Left lung (tissue), 14 donors: ENCODE measurements at places on chromosomes 7 and 10. TPM values are rescaled to one million over a fixed set of nuclear protein-coding genes. Genes with fewer than 3 reads are reported as not detected.

DNA sequence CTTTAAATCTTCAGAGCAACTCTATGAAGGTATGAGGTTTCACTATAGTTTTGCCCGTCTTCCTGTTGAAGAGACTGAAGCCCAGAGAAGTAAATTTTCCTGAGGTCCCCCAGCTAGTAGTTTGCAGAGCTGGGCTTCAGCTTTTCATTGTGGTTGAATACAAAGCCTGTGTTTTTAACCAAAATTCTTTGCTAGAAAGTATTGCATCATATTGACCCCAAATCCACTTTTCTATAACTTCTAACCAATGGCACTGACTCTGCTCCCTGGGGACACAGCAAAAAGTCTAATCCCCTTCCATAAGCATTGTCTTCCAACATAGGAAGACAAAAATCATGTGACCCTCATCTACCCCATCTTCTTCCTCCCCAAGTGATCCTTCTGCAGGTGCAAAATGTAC lies 93.0 kb downstream of the KCNMA1 start:
- no peak for DNase-seq

CTNNA3 gene
- total RNA-seq = not detected

GRCh38 chr10:29132551-29133111 lies 156.2 kb upstream of the LYZL1 start:
- no peak for DNase-seq

- no peak for DNase-seq
Observed at GRCh38 chr7:48365010-48365409, 193.8 kb downstream of the ABCA13 start.

GRCh38 chr7:6158424-6159096 lies 113.9 kb downstream of the CYTH3 start:
- no peak for DNase-seq

- DNase-seq = no peak
Observed at GRCh38 chr10:62108759-62109586, 159.7 kb downstream of the RTKN2 start.

GRCh38 chr10:50469778-50470193 lies 154.0 kb downstream of the SGMS1 start:
- no peak for DNase-seq

DNA sequence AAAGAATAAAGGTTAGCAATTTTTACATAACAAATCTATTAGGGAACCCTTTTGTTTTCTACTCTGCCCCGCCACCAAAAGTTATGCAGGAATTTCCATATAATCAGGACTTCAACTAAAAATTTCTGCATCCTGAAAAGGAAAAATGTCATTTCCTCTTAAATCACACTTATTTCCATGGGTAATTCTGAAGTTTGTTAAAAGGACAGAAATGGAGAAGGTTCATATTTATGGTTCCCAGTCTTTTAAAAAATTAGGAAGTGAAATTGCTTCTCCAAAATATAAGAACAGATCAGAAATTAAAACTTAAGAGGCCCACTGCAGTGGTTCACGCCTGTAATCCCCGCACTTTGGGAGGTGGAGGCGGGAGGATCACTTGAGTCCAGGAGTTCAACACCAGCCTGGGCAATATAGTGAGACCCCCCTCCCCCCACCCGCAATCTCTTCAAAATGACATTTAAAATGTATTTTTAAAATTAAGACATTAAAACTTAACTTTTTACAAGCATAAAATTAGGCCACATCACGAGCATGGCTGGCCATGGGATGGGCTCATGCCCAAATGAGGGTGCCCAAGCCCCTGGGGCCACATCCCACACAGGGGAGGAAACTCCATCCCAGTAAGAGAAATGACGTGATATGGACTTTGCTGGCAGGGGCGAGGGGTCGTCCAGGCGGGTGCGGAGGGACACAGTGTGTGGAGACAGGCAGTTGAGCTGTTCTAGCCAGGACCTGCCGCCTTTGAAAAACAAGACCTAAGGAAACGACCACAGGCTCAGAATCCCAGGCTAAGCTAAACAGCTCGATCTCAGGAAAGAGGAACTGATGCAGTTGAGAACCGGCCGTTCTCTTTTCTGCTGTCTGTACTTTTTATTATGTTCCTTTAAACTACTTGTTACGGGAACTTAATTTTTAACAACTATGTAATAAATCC lies 51.3 kb upstream of the NFE2L3 start:
- DNase-seq = no peak

GRCh38 chr10:34638406-34639054 lies 176.6 kb downstream of the PARD3 start:
- DNase-seq = peak; percentile 75

GRCh38 chr10:79593377-79593776 lies 17.4 kb upstream of the SFTPA1 start:
- no peak for DNase-seq

GRCh38 chr10:121291823-121292222 lies 306.4 kb downstream of the FGFR2 start:
- no peak for DNase-seq

- DNase-seq = no peak
Observed at GRCh38 chr10:98294270-98294627, 26.3 kb upstream of the LOXL4 start.

- no peak for DNase-seq
Observed at GRCh38 chr10:77608281-77608680, 29.3 kb downstream of the KCNMA1 start.

EFCAB10 gene
- total RNA-seq = 2.4 TPM
